ENCODE measurements at places on chromosomes 6 and 20.

DNA sequence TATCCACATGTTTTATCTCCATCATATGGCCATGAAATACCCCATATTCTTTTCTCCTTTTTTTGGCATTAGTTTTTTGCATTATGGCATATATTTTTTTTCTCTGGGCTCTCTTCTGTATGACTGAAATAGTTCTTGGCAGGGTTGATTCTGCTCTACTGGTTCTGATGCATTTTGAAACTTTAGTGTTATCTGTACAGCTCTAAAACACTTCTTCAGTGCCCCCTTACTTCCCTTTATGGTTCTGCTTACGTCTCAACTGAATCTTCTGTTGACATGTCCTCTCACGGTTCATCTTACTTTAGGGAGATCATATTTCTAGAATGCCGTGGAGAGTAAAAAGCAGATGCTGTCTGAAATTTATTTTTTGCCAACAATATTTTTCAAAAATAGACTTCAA, 23.2 kb upstream of the TXNDC5 start:
- H3K27me3 ChIP-seq = no peaks in the 10 kb centered on the region
- H3K36me3 ChIP-seq = no peaks in the 10 kb centered on the region
- H3K4me3 ChIP-seq = no peak overlapping the region

DNA sequence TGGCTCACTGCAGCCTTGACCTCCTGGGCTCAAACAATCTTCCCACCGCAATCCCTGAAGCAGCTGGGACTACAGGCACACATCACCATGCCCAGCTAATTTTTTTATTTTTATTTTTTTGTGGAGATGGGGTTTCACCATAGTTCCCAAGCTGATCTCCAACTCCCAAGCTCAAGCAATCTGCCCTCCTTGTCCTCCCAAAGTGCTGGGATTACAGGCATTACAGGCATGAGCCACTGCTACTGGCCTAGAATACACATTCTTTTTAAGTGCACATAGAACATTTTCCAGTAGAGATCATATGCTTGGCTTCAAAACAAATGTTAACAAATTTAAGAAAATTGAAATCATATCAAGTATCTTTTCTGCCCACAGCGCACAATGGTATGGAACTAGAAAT, 176.8 kb upstream of the MARCKS start:
- no peak overlapping the region for H3K4me3 ChIP-seq
- H3K27me3 ChIP-seq = no peaks in the 10 kb centered on the region
- no peaks in the 10 kb centered on the region for H3K4me1 ChIP-seq
- no peak for DNase-seq
- H3K36me3 ChIP-seq = no peaks in the 10 kb centered on the region

- H3K36me3 ChIP-seq = no peaks in the 10 kb centered on the region
- H3K27me3 ChIP-seq = no peaks in the 10 kb centered on the region
- no peak overlapping the region for H3K4me3 ChIP-seq
- no peak for DNase-seq
Measured at GRCh38 chr6:42372699-42373098, 79.0 kb downstream of the TRERF1 start.

DNA sequence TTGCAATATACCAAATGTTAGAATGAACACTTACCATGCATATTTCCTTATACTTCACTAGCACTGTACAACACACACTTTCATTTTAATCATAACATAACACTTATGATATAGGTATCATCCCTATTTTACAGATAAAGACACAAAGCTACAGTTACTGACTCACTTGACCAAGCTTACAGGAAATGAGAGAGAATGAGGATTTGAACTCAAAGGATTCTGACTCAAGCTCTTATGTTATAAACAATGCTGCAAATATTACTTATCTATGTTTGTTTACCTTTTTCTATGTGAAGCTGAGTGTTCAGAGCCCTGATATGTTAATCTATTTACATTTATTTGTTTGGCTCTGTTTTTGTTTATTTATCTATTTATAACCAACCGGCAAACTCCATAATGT, 245.4 kb downstream of the PTPRK start:
- no peaks in the 10 kb centered on the region for H3K27me3 ChIP-seq
- H3K36me3 ChIP-seq = no peaks in the 10 kb centered on the region
- H3K27ac ChIP-seq = no peak overlapping the region
- no peak for DNase-seq
